Suppressor macrophage treated with lipopolysaccharide for 4 hours (primary cell): ENCODE measurements at places on chromosomes 4 and X.
A peak's percentile ranks its signal among the peaks of the same experiment; 100 is the strongest.

DNA sequence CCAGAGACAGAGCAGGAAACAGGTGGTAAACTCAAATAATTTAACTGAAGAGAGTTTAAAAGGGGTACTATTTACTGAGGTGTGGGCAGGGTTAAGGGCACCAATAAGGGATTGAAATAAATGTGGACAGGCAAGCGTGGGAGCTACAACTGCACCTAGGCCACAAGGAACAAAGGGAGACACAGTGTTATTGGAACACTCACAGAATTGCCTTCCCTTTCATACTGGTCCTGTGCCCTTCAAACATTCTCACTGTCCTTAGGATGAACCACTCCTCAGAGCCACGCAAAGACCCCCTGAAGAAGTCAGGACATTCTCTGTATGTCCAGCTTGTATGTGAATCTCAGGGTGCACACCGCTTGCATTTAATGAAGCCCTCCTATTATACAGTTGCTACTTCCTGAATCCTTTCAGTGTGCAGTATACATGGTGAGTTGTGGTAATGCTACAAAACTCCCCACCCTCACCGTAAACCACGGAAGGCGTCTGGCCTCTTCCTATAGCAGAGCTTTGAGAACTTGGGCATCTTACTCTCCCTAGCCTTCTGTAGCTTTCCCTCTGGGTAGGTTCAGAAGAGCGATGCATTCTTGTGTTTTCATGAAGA is 9.6 kb upstream of the MRPL1 start:
- DNase-seq: peak; percentile 28

DNA sequence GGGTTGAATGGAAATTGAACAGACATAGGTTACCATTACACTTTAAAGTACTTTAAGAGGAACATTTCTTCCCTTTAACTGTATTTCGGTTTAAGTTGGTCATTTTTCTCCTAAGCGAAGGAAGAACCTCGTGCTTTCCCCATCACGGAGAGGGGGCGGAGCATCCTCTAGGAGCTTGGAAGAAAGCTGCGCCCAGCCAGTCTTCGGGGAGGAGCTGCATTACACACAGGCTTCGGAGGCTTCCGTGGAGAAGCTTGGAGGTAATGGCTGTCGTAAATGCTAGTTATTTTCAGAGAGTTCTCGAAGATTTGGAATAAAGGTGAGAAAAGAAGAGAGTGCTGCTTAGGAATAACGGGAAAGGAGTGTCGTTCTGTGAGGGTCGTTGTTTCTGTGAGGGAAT is at the start of gene PWWP3B:
PWWP3B (plus strand) TSS at position 199 of the 400 bp plus-strand sequence. CDS start 37,128 bp downstream, outside the sequence.
- no peak for DNase-seq

DNA sequence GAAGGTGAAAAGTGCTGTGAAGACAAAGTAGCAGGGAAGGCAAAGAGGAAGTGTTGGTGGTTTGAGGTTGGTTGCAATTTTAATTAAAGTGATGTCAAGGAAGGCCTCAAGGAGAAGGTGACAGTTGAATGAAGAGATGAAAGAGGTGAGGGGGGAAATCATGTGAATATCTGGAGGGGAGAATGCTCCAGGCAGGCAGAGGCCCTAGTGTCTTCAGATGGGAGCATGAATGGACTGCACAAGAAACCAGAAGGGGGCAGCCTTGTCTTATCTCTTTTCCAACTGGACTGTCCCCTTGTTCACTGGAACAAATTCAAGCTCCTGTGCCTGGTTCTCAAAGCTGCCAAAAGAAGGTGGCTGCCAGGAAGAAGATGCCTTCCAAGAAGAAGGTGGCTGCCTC is 68.4 kb downstream of the MAOB start:
- no peak for DNase-seq

GRCh38 chr4:150045410-150045809 is 32.8 kb upstream of the DCLK2 start:
- DNase-seq: no peak

GRCh38 chr4:134426821-134427220 is 225.2 kb upstream of the PABPC4L start:
- DNase-seq: no peak

DNA sequence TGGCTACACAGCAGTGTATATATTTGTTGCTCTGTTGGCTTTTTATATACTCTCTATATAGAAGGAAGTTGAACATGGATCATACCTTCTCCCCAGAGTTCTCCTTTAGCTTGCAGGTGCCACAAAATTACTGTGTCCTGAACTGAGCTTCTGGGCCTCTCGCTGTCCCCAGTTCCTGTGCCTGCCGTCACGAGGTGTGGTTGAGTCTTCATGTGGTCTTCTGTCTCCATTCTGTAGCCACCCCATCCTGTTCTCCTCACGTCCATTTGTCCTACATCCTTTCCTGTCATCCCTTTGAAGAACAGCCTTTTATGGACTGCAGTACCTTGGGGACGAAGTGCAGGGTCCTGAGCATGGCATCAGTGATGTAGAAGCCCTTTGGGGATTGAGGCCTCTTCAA is 14.5 kb downstream of the TMEM131L start:
- no peak for DNase-seq

- no peak for DNase-seq
These were observed 80.5 kb upstream of the SLC4A4 start for GRCh38 chr4:71258323-71258722.
